Type B pancreatic cell (in vitro differentiated cells): ENCODE measurements at places on chromosomes 1 and 21. TPM values are rescaled to one million over a fixed set of nuclear protein-coding genes. Genes with fewer than 3 reads are reported as not detected.

DNA sequence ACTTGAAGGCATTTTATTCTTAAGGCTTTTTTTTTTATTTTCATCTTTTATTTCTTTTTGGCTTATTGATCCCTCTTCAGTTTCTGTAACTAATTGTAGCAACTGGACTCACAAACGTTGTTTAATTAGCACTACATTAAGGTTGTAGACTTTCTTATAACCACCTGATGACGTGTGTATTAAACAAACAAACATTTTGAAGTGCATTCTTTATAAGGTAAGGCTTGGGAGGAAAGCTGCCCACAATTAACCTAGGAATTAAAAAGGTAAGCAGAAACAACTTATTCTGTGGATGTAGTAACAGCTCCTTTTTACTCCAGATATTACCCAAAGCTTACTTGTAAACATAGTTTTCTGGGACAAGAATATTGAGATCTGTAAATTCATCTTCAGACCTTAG, 55.0 kb downstream of the CAMSAP2 start:
- DNase-seq = no peak

TTC34 gene
- 1.6 and 3.1 TPM in 2 replicates for total RNA-seq

DNA sequence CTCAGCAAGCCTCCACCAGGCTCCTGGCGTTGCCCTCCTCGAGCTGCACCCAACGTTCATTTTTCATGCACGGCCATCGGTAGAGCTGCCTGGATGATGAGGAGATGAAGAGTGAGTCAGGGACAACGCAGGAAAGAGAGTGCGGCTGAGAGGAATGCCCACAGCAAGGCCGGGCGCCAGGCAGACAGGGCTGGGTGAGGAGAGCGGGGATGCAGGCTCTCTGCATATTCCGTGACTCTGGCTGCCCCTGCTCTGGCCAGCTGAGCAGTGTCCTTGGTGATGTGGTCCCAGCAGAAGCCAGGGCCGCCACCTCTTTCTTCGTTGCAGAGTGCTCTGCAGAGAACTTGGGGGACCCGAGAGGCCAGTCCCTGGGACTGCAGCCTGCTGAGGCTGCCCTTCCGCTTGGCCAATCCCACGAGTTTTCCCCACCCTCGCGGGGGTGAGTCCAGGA, 10.8 kb downstream of the UMODL1 start:
- no peak for DNase-seq

GALNT2 gene
- total RNA-seq = 39.9 and 66.3 TPM in 2 replicates

DNA sequence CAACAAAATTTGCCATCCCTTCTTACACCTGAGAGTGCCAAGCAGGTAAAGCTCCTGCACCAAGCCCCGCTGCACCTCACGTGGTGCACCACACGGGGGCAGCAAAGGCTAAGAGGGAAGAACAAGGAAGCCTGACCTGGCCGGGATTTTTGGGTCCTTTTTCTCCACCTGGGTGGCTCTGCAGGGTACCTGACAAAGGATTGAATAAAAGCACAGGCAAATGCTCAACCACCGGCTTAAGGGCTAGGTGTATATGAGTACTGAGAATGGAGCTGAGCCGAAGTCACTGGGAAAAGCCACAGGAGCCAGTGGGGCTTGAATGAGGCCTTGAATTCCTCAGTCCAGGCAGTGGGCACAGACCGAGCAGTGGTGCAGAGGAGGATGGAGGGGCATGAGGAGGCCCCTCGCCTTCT, 36.4 kb downstream of the ZNF697 start:
- DNase-seq = peak; percentile 87

DNA sequence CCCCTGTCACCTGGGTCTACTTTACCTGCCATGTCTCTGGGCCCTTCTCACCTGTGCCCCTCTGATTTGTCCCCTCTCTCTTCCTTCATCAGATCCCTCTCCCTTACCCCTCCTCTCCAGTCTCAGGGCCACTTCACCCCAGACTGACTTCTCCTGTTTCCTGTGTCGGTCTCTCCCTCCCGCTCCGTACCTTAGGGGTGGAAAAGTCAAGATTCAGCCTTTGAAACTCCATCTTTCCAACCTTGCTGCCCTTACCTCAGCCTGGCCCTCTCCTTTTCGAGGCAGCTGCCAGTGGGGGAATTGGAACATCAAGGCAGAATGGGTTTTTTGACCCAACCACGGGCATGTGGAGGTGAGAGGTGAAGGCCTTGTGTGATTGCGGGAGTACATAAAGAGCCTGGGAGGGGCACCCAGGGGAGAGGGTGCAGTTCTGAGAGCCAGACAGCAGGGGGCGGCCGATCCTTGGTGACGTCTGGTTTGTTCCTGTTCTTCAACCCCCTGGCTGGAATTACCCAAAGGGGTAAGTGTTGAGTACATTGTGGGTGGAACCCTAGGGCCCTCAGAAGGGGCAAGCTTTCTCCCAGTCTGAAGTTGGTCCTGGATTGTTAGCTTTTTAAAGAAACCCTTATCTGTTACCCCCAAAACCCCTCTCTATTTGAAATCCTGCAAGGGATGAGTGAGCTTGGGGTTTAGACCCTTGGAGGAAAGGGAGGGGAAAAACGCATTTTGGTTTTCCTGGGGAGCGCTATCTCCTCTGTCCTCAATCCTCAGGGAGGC, 12.3 kb upstream of the DMBX1 start:
- peak; percentile 81 for DNase-seq

DNA sequence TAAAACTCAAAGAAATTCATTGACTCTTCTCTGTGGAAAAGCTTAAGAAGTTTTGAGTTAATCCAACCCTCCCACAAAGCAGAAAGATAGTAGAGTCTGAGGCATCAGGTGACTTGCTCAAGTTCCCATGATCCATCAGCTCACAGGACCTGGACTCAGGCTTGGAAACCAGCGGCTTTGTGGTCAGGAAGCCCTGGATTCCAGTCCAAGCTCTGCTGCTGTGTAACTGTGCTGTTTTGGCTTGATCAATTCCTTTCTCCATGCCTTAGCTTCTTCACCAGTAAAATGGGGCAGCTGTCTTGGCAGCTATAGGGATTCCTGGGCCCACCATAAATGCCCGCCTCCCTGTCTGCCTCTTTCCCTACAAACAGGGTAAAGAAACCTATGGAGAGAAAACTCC, 180.2 kb downstream of the HIVEP3 start:
- no peak for DNase-seq

DNA sequence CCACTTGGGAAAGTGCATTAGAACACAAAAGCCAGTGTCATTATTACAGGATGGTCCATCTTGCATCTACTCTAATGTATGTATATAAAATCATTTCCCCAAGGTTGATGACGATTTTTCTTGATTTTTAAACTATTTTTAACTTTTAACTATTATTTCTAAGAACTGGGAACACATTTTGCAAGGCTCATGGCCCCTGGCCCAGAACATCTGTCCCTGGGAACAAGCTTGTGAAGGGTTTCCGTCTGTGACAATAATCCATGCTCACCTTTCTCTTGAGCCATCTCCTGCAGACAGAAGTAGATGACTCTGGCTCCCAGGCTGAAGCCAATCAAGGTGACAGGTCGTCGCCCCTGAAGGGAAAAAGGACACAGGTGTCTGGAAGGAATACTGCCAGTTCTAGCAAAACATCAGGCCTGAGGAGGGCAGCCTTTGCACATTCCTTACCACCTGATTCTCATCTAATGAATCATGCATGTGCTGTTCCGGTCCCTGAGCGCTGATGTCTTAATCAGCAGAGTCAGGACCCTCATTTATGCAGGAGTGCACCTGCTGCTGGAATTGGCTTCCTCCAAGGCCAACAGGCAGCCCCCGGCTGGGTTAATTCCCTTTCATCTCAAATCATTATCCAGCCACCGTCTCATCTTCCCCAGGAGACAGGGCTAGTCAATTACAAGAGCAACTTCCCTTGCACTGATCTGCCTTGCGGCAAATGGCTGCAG, 62.5 kb downstream of the TMCO4 start:
- no peak for DNase-seq

DNA sequence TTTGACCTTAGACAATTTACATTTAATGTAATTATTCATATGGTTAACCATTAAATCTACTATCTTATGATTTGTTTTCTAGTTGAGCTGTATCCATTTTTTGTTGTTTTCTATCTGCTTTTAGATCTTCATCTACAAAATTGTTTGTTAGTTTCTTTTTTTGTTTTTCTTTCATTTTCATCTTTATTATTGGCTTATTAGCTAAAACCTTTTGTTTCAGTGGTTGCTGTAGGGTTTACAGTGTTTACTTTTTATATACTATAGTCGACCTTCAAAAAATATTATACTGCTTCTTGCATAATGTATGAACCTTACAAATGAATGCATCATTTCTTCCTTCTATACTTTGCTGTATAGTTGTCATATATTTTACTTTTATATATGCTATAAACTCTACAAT, 651.6 kb upstream of the PLXNA2 start:
- DNase-seq = no peak

DNA sequence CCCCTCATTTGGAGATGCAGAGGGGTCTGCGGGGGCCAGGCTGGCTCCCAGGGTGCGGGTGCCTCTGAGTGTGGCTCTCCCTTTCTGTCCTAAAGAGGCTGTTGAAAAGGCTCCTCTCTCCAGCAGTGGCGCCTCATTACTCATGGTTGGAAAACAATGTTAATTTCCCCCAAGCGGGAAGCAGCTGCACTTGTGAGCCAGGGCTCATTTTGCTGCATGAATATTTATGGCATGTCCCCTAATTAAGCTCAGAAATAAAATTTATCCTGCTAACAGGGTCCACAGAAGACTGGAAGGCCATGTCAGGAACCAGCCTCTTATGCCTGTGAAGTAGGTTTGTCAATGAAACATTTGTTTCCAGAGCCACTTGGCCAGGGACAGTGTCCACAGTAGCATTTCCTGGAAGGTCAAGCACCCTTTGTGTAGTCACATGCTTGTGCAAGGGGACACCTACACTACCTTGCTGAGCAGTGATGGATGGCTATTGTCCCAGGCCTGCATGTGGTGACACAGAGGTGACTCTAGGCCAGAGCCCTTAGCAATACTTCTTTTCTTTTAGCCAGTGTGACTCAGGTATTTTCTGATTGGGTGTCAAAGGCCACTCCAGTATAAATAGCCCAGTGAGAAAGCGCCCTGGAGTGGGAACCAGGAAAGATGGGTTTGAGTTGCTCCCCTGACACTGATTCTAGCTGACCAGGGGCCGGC, 259.0 kb downstream of the FOXD2 start:
- no peak for DNase-seq

- no peak for DNase-seq
These were observed 24.8 kb upstream of the ZMYM4 start for GRCh38 chr1:35243691-35244090.

GRCh38 chr21:43331111-43331961, 95.6 kb downstream of the SIK1 start:
- DNase-seq = no peak
